ENCODE measurements at places on chromosomes 13 and 19.

DNA sequence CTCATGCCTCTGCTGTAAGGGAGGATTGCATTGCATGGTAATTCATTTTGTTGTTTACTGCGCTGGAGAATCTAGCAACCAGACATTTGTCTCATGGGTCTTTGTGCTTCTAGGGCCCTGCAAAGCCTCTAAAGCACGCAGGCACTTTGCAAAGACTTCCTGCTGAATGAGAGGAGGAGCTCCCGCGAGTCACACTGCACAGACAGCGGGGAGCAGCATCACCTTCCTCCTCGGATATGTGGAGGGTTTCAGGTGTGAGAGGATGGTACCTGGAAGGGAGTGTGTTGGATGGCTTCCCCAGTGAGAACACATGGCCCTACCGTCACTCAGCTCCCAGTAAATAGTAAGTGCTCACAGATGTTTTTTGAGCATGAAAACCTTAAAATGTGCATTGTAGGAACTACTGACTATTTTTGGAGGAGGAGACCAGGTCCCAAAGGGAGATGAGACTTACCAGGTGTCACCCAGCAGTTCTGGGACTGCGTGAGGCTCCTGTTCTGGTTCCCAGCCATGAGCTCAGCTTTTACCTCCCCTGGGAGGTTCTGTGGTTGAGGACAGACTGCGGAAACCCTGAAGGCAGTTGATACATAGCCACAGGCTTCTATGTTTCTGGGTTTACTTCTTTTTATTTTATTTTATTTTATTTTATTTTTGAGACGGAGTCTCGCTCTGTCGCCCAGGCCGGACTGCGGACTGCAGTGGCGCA is 278.0 kb downstream of the FGF9 start:
- DNase-seq = no peak

GRCh38 chr19:48719263-48720171 is at the start of gene MAMSTR:
MAMSTR (minus strand) TSS chr19:48719725; CDS start chr19:48719031, 694 bp downstream.
- DNase-seq = no peak

- no peak for DNase-seq
Observed at GRCh38 chr19:33503030-33503429, 18.6 kb downstream of the PEPD start.

- DNase-seq = no peak
Observed at GRCh38 chr13:98524391-98524790, 52.5 kb downstream of the STK24 start.

DNA sequence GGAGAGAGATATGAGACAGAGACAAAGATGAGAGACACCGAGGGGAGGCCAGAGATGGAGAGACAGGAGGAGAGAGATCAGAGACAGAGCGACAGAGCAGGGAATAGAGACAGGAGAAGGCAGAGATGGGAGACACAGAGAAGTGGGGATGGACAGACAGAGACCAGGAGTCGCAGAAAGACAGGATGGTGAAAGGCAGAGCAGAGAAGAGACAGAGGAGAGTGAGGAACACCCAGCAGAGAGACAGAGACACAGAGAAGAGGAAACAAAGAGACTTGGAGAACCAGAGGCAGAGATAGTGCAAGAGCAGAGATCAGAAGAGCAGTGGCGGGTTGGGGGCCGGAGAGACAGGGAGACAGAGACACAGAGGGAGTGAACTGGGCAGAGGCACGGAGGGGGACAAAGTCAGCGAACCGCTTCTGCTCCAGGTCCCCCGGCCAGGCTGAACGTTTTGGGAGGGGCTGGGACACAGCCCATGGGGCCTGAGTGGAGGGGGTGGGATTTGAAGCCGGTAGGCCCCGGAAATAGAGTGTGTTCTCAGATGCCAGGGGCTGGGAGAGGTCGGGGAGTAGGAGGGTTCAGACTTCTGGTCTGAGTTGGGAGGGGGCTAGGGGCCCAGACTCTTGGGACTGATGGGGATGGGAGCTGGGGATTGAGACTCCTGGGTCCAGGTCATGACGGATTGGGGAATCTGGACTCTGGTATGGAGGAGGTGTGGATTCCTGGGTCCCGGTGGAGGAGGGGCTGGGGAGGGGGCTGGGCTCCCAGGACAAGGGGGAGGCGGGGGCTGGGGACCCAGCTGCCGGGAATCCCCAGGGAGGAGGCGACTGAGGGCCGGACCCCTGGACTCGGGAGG is 654 bp downstream of the ZNF579 start:
- no peak for DNase-seq

- no peak for DNase-seq
Observed at GRCh38 chr13:69904784-69905183, 202.8 kb upstream of the ATXN8OS start.

DNA sequence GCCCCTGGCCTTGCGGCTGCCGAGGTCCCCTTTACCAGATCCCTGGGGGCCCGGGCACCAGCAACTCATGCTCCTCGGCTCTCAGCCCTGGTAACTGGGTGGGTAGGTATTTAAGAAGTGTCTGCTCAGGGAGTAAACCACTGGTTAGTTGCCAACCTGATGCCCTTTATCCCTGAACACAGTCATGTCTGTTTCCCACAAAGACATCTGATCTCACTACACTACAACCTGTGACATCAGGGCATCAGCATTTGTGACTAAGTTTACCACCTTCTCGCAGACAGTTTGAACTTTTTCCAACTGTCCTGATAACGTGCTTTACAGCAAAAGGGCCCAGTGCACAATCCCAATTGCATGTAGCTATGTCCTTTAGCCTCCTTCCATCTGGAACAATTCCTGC is 22.0 kb downstream of the GGACT start:
- DNase-seq = no peak

GRCh38 chr13:35841060-35841521 is 290.1 kb downstream of the DCLK1 start:
- no peak for DNase-seq

- no peak for DNase-seq
Observed at GRCh38 chr13:76632401-76633044, 253.7 kb downstream of the KCTD12 start.
